Activated CD4-positive, alpha-beta T cell treated with anti-CD3 and anti-CD28 coated beads for 4 hours (primary cell): ENCODE measurements at places on chromosomes 2 and 18.

GRCh38 chr2:174338147-174338605, 3.4 kb downstream of the SP9 start:
- no peak for DNase-seq

DNA sequence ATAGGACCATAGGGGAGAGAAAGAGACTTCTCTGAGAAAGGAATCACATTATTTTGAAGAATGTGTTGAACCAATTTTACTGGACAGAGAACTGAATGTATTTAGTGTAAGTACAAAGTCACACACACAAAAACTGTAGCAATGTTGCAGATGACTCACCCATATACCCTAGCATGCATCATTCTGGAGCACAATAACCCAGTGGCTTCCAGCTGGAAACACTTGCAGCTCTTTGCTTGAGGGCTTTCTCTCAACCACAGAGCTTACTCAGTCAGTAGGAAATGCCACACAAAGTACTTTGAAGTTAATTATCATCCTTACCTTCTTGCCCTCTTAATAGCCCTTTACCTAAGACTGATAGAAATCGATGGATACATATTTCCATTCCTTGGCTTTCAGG, 760.0 kb upstream of the FSHR start:
- no peak for DNase-seq

DNA sequence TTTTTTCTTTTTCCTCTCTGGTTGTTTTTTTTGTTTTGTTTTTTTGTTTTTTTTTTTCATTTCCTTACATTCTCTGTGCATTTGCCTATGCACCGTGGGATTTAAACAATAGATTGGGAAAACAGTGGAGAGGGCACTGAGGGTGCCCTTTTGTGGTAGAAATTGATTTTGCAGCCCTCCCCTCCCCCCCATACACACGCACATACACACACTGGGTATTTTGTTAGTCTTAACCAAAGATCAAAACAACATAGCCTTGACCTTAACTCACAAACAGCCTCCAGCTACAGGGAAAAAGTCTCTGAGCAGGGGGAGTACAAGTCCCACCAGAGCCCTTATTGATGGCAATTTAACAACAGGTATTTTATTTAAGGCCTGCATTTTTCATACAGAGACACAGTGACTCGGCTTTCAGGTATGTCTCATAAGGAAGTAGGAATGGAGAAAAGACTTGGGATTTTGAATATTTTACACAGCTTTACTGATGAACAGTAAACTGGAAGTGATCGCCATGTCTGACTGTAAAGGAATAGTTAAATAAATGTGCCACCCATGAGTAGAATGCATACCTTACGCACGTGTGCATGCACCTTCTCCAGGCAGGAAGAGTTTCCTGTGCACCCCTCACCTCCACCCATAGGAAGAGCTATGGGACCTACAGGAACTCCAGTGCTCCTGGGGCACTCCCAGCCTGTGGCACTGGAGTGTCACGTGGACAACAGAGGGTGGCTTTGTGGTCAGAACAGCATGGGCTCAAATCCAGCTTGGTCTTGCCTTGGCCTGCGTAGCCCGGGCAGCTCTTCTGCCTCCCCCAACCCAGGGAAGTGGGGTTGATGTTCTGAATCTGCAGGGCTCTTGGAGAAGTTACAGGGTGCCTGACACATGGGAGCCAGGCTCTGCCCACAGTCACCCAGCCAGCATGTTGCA, 266.4 kb downstream of the ANAPC1 start:
- DNase-seq = no peak

GRCh38 chr2:190467575-190468083, 59.5 kb downstream of the MFSD6 start:
- DNase-seq = no peak

GRCh38 chr18:44691148-44691925, 10.6 kb downstream of the SETBP1 start:
- no peak for DNase-seq

- no peak for DNase-seq
These were observed 43.4 kb downstream of the COLEC12 start for GRCh38 chr18:457140-457519.

DNA sequence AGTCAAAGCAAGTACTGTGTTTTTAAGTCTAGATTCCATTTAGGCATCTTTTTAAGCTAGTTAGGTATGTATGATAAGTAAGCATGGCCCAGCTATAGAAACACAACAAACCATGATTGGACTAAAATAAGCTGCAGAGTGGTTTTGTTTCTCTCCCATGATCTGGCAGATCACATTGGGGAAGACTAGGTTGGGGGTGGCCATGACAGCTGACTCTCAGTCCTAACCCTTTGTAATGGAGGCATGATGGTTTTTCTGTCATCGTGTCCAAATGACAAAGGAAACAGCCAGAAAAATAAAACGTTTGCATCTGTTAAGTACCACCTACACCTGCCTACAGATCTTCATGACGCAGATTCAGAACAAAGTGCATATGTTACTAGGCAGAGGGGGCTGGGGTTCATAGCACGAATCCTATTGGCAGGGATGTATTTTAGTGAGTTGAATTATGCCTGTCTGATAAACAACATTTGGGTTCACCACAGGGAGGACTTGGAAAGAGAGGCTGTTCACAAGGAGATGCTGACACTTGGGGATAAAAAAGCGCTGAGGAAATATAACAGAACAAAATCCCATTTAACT, 33.8 kb upstream of the GALNT5 start:
- no peak for DNase-seq

DNA sequence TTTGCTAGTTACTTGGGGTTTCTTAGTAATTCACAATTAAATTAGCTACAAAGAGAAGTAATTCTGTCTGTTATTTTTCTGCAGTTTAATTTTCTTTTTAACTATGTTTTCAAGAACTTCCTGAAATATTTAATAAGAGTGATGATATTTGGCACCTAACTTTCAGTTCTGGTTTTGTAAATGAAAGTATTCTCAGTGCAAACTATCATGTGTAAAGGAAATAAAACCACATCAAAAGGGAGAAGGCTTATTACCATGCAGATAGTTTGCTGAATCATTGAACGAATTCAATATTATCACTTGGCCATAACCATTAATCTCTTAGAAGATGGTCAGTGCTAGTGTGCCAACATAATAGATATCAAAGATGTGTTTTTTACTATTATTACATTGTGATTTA, 29.2 kb downstream of the DYTN start:
- no peak for DNase-seq

DNA sequence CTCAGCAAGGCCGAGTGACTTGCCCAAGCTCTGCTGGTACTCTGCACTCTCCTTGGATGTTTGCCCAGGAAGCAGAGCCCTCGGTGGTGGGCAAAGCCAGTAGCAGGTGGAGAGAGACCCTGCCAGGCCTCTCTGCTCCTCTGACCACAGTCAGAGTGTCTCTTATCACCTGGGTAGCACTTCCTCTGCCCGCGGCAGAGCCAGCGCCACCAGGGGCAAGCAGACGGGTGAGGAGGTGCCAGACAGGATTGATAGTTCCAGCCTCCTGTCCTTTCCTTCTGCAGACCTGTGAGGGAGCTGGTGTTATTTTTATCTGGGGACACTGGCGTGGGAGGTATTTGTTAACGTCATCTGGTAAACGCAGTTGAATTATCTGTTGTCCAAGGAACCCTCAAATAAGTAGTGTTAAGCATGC, 152.9 kb downstream of the SMAD7 start:
- DNase-seq = no peak

GRCh38 chr18:63890950-63891304, 3.4 kb downstream of the SERPINB2 start:
- DNase-seq = no peak

- no peak for DNase-seq
These were observed 40.2 kb upstream of the EML4 start for GRCh38 chr2:42128721-42129486.

DNA sequence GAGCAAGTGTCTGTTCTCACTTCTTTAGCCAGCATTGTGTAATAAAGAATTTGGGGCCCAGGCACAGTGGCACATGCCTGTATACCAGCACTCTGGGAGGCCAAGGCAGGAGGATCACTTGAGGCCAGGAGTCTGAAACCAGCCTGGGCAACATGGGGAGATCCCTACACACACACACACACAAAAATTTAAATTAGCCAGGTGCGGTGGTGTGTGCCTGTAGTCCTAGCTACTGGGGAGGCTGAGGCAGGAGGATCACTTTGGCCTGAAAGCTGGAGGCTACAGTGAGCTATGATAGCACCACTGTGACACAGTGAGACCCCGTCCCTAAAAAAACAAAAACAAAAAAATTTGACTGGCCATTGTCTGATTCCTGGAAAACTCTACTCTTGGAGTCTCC, 8.3 kb downstream of the REV1 start:
- no peak for DNase-seq

- DNase-seq = no peak
These were observed 6.7 kb upstream of the SCN9A start for GRCh38 chr2:166382448-166382847.

GRCh38 chr2:80364524-80365212, 60.1 kb upstream of the LRRTM1 start:
- no peak for DNase-seq

DNA sequence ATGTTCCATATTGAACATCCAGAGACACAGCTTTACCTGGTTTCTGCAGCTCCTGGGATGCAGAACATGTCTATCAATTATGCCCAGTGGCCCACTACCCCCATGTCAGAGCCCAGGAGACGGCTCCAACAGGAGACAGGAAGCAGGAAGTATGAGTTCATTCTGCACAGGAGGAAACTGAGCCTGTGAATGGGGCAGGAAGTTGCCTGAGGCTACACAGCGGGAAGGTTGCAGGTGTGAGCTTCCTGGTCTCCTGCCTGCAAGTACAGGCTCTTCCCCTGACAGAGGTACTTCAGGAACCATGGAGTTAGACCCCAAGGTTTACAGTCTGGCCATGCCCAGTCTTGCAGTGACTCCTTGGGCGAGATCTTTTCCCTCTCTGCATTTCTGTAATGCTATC, 2.8 kb upstream of the BOK start:
- no peak for DNase-seq

DNA sequence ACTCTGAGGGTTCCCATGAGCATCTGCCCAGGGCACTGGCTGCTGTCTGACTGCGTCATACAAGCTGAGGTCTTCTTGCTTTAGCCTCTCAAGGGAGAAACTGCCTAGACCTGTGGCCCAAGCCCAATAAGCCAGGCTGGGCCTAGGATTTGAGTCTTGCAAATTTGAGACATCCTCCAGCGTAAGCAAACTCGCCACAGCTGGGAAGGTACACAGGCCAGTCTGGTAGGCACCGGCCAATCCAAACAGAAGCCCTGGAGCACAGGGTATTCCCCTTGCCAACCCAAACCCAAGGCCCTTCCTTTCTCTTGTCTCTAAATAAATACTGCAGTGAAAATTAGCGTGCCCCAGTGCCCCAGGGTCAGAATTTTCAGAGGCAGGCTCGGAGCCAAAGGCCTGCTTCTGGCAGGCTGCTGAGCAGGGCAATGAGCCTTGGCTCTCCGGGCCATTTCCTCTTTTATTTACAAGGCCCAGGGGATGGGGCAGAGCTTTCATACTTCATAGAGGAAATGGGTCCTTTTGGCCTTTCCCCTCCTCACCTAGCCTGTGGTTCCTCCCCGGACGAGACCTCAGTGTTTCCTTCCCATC, 33.3 kb downstream of the POLR1A start:
- DNase-seq = no peak

- DNase-seq = no peak
These were observed 65.0 kb downstream of the ZNF385B start for GRCh38 chr2:179796213-179797007.

- no peak for DNase-seq
These were observed 36.0 kb upstream of the CCDC195 start for GRCh38 chr2:224751996-224752698.

- DNase-seq = no peak
These were observed 11.7 kb upstream of the NUP35 start for GRCh38 chr2:183112577-183112976.

DNA sequence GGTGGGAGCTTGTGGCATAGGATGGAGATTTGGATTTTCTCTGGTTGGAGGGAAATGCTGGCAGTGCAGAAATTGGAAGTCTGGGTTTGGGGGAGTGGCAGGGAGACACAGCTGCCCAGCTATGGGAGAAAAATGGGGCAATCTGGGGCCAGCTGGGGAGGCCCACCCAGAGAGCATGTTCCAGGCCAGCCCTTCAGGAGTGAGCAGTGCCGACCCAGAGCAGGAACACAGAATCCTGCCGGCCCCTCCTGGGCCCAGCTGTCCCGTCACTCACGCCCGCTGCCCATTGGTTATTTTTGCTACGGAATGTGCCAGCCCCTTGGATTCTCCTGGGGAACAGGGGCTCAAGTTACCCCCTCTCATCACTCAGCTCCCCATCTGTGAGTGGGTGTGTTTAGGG, 4.9 kb downstream of the SPEG start:
- no peak for DNase-seq

GRCh38 chr18:24862201-24862816, 401.9 kb downstream of the HRH4 start:
- no peak for DNase-seq

- no peak for DNase-seq
These were observed 150.2 kb downstream of the GALNT1 start for GRCh38 chr18:35731701-35732100.
